Hypothalamus (tissue), 51 donors: ENCODE measurements at places on chromosomes 2 and 18.

GRCh38 chr2:144217853-144218633, 301.9 kb downstream of the ZEB2 start:
- no peak for DNase-seq

DNA sequence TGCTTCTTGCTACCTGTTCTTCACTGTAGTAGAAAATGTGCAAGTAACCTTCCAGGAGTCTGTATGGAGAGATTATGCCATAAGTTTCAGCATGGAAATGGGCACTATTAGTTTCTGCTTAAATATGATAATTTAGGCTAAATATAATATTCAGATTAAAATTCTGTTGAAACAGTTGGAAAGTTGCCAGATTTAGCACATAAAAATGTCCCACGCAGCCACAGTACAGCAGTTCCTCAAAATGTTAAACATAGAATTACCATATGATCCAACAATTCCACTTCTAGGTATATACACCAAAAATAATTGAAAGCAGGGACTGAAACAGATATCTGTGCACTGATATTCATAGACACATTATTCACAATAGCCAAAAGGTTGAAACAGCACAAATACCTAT, 121.2 kb downstream of the NRP2 start:
- no peak for DNase-seq

GRCh38 chr18:37396971-37397720, 168.5 kb downstream of the CELF4 start:
- DNase-seq = peak; percentile 10

GRCh38 chr2:177051278-177051677, 161.3 kb upstream of the HNRNPA3 start:
- no peak for DNase-seq

DNA sequence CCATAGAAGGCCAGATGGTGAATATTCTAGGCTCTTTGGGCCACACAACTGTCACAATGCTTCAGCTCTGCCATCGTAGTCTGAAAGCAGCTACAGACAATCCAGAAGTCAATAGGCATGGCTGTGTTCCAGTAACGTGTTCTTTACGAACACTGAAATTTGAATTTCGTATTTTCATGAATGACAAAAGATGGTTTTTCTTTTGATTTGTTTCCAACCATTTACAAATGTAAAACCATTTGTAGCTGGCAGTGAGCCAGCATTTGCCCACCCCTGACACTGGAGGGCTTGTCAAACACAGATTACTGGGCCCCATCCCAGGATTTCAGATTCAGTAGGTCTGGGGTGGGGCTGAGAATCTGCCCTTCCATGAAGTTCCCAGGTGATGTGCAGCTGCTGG, 83.0 kb upstream of the ATG16L1 start:
- no peak for DNase-seq

DNA sequence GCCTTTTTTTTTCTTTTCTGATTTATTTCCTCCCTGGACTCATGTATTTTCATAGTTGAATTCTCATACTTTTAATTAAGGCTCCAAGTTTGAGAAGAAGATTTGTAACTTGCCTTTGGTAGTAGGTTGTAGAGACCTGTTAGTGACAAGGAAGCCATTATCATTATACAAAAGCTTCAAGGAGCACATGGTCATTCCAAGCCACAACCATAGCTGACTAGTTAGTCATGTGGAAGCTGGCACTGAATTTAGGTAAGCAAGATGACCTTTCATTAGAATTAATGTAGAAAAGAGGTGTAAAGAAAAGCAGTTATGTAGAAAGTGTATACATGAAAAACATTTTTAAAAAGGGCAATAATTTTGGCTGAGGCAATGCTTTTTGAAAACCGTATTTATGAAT, 89.7 kb downstream of the LRP1B start:
- DNase-seq = no peak

DNA sequence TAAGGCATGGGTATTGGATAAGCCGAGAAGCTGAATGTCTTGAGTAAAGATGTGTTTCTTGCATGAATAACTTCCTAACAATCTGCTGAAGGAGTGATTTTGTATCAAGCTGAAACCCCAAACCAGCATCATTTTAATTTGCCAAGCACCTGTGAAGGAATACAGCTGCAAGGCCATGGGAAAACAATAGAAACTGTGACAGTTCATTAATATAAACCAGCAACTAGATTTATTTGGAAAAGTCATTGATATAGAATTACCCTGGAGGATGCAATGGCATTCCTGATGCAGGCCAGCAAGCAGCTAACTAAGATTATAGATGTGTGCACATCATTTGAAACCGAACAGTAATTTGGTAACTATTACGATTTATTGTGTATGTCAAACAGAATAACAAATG, 155.7 kb upstream of the TCF4 start:
- DNase-seq = no peak

DNA sequence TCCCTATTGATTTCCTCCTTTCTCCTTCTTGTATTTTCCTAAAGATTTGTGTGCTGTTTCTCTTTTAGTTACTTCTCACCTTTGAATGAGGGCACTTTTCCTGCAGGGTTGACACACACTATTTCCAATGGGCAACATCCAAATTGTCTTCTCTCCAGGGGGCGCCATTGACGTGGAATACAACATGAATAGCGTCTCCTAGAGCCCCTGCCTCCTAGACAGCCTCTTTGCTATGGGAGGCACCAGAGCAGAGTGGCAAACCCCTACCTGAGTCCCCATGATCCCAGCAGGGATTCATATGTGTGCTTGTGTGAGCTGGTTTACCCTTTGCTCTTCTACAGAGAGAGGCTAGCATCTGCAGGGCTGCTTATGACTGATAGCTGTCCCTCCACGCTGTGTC, 61.3 kb upstream of the ITSN2 start:
- DNase-seq = no peak

- no peak for DNase-seq
Measured at GRCh38 chr18:25089470-25089869, 262.5 kb downstream of the ZNF521 start.

GRCh38 chr2:217710211-217710765, 292.5 kb downstream of the TNS1 start:
- no peak for DNase-seq

DNA sequence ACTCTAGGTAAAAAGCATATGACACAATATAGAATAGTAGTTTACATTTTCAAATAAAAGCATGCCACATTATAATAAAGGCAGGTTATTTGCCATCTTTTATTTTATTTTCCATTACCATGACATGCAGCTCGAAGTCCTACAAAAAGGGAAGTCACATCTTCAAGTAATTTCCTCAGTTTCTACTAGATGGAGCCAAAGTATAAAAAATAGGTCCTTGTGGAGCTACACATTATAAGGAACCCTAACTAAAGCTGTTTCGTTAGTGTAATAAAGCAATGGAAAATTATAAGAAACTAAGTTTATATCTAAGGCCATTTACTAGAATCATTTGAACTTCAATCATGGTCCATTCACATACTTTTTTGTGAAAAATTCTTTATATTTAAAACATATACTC, 674.5 kb downstream of the KCNJ3 start:
- no peak for DNase-seq

- no peak for DNase-seq
Measured at GRCh38 chr18:55858661-55859515, 270.9 kb upstream of the TCF4 start.

GRCh38 chr2:114405247-114406116, 37.0 kb upstream of the DPP10 start:
- DNase-seq = no peak

DNA sequence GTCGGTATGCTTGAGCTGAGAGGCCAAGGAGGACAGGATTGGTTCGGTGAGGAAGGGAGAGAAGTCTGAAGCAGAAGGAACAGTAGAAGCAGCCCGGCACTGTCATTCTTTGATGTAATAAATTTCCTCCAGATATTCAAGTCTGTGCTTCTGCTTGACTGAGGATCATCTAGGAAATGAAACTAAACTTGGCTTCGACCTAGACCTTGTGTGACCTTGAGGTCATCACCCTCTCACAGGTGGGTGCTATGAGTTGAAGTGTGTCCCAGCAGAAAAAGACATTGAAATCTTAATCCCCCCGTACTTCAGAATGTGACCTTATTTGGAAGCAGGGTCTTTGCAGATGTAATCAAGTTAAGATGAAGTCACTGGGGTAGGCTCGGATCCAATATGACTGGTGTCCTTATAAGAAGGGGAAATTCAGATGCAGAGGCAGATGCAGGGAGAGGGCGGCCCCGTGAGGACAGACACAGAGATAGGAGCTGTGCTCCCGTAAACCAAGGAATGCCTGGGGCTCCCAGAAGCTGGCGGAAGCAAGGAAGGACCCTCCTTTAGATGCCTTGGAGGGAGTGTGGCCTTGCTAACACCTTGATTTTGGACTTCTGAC, 49.0 kb downstream of the PRKCE start:
- no peak for DNase-seq

DNA sequence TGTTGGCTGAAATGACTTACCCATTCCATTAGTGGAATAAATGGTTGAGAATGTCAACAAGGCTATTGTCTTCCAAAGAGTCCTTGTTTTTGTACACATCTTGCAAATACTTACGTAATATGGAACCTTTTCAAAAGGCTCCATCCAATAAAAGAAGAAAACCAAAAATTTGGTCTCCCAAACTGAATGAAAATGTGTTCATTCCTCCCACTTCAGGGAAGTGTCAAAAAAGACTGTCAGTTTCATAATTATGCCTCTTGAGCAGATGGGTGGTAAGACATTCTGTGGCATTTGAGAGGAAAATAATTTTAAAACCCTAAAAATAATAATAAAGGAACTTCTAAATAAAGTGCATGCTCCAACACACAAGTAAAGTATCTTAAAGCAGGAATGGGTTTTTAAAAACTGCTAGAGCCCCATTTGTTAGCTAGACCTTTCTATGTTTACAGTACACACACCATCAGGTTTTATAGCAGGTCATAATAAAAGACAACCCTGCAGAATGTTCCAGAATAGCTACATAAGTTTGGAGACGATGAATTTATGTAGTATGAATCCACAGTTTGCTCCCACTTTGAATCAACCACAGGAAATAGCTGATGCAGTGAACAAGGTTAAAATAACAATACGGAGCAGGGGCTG, 843.7 kb downstream of the LRRTM4 start:
- no peak for DNase-seq

DNA sequence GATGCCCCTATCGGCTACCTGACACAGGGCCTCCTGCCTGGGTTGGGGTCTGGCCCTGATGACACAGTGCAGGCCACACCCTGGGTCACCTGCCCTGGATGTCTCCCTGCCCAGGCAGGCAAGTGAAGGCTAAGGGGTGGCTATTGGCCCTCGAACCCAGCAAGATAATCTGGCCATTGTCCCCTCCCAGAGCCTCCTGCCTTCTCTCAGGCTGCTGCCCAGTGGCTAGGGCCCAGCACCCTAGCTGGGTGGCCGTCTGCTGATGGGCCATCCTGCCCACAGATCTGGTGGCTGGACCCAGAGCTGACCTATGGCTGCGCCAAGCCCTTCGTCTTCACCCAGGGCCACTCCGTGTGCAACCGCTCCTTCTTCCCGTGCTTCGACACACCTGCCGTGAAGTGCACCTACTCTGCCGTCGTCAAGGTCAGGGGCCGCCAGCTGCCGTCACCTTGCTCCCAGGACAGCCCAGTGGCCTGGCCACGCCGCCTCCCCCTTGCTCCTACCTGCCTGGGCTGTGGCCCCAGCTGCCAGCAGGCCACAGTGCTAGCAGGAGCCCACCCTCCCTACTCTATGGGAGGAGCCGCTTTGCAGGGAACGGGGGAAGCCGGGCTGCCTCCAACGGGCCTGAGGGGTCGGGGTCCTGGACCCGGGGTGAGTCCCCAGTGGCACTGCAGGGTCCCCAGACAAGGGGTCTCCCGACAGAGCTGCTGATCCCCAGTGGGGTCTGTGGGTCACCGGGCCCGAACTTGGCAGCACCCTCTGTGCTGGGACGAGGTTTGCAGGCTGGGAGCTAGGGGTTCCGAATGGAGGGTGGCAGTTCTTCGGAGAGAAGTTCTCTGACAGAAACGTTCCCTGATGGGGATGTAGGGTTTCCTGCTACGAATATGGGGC, 4.1 kb downstream of the RNPEPL1 start:
- no peak for DNase-seq

DNA sequence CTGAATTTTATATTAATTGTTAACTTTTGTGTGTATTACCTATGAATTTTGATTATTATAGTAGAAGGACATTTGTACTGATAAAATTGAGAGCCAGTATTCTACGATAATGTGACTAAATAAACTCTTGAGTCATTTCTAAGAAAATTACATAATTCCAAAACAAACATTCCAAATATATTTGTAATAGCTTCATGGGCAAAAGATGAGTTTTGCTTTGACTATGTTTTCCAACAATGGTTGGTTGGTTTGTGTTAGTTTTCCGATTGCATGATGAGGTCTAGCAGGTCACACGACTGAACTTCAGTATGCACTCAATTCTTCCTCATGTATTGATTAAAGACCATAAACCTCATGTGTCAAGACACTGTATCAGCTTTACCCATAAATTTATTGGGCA, 71.7 kb upstream of the WDR75 start:
- no peak for DNase-seq

DNA sequence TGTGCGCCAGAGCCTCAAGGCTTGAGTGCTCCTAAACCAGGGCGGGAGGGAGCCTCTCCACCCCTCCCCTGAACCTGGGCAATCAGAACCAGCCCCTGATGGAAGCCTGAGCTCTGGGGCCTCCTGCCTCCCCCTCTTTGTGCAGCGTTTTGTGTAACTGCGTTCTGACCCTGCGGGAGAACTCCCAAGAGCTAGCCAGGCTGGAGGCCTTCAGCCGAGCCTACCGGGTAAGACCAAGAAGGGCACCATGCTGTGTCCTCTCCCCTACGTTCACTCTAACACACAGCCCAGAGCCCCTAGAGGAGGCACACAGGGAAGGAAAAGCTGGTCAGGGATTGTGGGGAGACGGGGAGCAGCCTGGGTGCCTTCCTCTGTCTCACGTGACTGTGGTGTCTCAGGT, 108.0 kb downstream of the PLB1 start:
- no peak for DNase-seq

DNA sequence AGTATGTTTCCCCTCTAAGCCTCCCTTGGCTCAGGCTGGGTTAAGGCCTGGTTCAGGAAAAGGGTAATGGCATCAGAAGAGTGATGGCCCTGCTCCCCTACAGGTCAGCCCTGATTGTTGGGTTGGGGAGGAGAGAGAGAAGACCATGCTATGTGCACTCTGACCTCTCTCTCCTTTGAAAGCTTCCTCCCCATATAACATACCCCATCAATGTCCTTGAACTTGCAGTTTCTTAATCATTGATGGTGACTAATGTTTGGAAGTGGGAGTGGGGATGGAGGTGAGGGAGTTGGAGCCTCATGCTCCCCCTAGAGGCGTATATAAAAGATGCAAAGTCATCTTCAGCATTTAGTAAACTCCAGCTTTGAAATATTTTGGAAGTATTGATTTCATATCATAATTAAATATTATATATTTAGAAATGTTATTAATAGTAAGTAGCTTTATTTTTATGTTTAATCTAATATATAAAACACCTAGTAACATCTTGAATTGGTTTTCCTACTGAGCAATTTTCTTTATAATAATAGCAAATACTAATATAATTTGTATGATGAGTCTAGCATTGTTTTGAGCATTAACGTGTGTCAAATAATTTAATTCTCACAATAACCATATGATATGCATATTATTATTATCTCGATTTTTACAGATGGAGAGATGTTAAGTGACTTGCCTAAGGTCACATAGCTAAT, 8.8 kb downstream of the PLCL1 start:
- no peak for DNase-seq
